CD8-positive, alpha-beta memory T cell (primary cell): ENCODE measurements at places on chromosomes 5 and 9. TPM values are rescaled to one million over a fixed set of nuclear protein-coding genes. Genes with fewer than 3 reads are reported as not detected.

DNA sequence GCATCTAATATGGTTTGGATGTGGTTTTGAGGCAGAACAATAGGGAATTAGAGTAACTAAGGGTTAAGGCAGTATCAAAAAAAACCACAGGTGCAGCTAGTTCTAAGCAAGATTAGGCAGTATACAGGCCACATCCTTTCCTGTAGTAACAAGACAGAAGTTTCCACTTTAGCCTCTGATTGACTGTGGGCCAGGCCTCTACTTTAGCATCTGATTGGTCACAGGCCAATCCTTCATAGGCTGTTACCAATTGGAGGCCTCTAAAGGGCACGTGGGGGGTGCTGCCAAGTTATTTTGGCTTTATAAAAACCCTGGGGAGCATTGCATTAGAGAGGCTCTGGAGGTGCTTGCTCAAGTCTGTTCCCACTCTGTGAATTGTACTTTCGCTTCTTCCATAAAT, 144.1 kb upstream of the ST8SIA4 start:
- no peak for DNase-seq

Gene DRD1
- total RNA-seq: not detected

Gene INSL6
- total RNA-seq: not detected

DNA sequence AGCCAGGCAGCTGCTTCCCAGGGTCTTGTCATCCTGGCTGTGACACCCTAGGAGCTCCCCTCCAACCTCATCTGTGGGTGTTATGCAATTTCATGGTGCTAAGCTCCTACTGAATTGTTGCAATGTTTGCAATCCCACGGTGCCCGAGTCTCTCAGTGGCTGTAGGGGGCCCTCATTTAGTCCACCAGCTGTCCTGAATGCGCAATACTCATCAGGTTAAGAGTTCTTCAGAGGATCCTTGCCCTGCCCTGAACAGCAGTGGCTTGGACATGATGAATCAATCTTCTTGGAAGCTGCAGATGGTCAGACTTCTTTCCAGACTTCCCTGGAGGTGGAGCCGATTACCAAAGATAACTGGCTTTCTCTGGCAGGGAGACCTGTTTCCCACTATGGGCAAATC, 584.1 kb downstream of the CCDC171 start:
- no peak for DNase-seq

- DNase-seq: no peak
Observed at GRCh38 chr5:37724395-37725125, 115.3 kb downstream of the GDNF start.

DNA sequence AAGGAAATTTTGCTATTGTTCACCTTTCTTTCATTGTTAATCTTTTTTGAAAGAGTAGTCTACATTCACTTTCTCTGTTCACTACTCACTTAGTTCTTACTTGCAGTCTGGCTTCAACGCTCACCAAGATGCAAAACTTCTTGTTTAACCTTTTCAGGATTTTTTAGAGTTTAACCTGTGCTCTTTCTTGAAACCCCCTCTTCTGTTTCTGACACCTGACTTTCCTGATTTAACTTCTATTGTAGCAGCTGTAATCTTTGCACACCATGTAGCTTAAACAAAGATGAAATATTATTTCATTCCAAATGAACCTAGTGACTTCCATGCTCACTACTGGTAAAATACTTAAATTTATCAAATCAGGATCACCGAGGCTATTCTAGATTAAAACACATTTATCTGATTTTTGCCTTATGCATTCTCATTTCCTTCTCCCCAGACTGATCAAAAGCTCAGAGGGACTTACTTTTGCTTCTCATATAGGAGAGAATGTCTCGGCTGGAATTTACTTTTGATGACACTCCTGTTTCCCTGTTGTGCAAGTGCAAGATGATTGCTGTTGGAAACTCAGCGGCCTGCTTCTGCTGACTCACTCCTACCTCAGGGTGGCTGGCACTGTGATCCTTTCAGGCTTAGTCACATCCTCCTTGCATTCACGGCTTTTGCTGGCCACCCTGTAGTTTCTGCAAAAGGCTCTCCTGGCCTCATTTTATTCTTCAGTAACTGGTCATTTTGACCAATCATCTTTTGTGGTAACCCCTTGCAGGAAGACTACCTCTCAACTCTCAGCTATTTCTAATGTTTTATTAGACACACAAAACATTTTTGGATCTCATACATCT, 109.3 kb upstream of the IFNE start:
- no peak for DNase-seq

GRCh38 chr9:9881692-9882091, 731.1 kb downstream of the PTPRD start:
- DNase-seq: no peak

- no peak for DNase-seq
Observed at GRCh38 chr5:172701291-172701656, 60.2 kb downstream of the NEURL1B start.

DNA sequence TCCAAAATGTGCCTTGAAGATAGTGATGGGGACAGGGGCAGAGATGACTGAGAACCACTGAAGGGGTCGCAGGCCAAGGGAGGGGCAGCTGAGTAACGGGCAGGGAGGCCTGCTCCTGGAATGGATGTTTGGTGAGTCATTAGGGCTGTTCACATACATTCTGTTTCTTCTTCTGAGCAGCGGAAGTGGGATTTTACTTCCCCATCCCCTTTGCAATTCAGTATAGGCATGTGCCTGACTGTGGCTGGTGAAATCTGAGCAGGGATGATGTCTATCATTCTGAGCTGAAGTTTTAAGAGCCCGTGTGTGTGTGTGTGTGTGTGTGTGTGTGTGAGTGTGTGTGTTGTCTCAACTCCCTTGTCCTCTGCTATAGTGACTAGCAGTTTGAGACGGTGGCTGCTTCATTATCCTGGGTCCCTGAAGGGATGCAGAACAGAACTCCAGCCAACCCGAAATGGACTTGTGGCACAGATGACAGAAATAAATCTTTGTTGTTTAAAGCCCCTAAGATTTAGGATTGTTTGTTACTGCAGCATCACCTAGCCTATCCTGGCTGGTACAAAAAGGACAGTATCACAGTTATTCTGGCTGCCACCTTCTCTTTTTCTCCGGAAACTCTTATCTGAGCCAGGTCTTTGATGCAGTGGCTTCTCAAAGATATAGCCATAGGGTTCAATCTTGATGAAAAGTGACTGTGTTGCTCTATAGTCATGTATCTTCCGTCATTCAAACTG, 29.2 kb upstream of the TGFBI start:
- DNase-seq: no peak

- DNase-seq: no peak
Observed at GRCh38 chr9:9585920-9586319, 1026.9 kb downstream of the PTPRD start.

Gene HNRNPAB
- 672 TPM for total RNA-seq

Gene GRM6
- total RNA-seq: not detected

GRCh38 chr5:10227379-10227778, 22.3 kb downstream of the ATPSCKMT start:
- no peak for DNase-seq

Gene TAF11L7
- total RNA-seq: not detected

- DNase-seq: no peak
Observed at GRCh38 chr9:75109210-75109839, 21.0 kb downstream of the OSTF1 start.

Gene NUTM2G
- total RNA-seq: not detected

Gene SAXO1
- total RNA-seq: not detected

- DNase-seq: no peak
Observed at GRCh38 chr5:115317320-115317719, 20.9 kb upstream of the CCDC112 start.

- no peak for DNase-seq
Observed at GRCh38 chr9:102362470-102363132, 624.2 kb upstream of the GRIN3A start.

DNA sequence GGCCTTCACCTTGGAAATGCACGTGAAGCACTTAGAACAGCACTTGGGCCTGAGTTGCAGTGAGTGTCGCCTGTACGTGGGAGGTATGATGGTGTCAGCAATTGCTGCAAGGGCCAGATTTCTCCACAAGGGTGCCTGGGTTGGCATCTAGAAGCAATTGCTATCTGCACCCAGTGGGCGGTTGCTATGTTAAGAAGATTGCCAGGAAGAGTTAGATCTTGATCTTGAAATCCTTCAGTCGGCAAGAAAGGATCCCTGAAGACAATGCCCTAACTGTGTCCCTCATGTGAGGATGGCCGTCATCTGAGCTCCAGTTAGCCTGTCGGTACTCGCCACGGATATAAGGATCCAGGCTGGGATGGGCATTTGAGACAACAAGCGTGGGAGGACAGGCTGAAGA, 62.9 kb downstream of the MAMDC2 start:
- DNase-seq: no peak
